Fibroblast of the aortic adventitia (primary cell): ENCODE measurements at places on chromosomes 1 and 21. TPM values are rescaled to one million over a fixed set of nuclear protein-coding genes. Genes with fewer than 3 reads are reported as not detected.

ITLN2 gene
- 3.8 TPM in 1 of 2 replicates, not detected in the other for total RNA-seq

KPRP gene
- not detected in 2 replicates for total RNA-seq

DDR2 gene
- 356 and 379 TPM in 2 replicates for total RNA-seq

INKA2 gene
- 0.27 TPM in 1 of 2 replicates, not detected in the other for total RNA-seq

PTGS2 gene
- total RNA-seq: 1.2 and 15.0 TPM in 2 replicates

ZYG11A gene
- 0.57 and 0.72 TPM in 2 replicates for total RNA-seq

CADM3 gene
- total RNA-seq: 6.0 TPM in 1 of 2 replicates, not detected in the other

TNNI3K gene
- 1.6 TPM in 1 of 2 replicates, not detected in the other for total RNA-seq

SPATA46 gene
- total RNA-seq: not detected in 2 replicates

MYOM3 gene
- total RNA-seq: under 0.01 TPM in 1 of 2 replicates, not detected in the other

CYP4X1 gene
- 2.1 and 3.3 TPM in 2 replicates for total RNA-seq

TINAGL1 gene
- total RNA-seq: 1.2 and 99.8 TPM in 2 replicates

ZNF593OS gene
- total RNA-seq: not detected in 2 replicates

HPCAL4 gene
- total RNA-seq: under 0.01 TPM in 1 of 2 replicates, not detected in the other

PHLDA3 gene
- total RNA-seq: 68.6 and 164 TPM in 2 replicates

LCE6A gene
- total RNA-seq: not detected in 2 replicates

ELAVL4 gene
- total RNA-seq: not detected in 2 replicates

CR1L gene
- not detected in 2 replicates for total RNA-seq

SPATC1L gene
- 6.1 and 9.4 TPM in 2 replicates for total RNA-seq

SH2D2A gene
- total RNA-seq: not detected in 2 replicates

SEC16B gene
- 1.6 and 4.8 TPM in 2 replicates for total RNA-seq

HPDL gene
- 1.1 and 1.4 TPM in 2 replicates for total RNA-seq

COL16A1 gene
- total RNA-seq: 101 and 133 TPM in 2 replicates

FMO5 gene
- total RNA-seq: 1.8 and 3.3 TPM in 2 replicates

MCOLN3 gene
- 0.90 and 2.3 TPM in 2 replicates for total RNA-seq

TEDDM1 gene
- total RNA-seq: not detected in 2 replicates

AMY1A gene
- total RNA-seq: not detected in 2 replicates

AADACL3 gene
- not detected in 2 replicates for total RNA-seq

UBL4B gene
- total RNA-seq: not detected in 2 replicates

ARHGAP30 gene
- total RNA-seq: not detected in 2 replicates

TMPRSS2 gene
- not detected in 2 replicates for total RNA-seq

CYP2J2 gene
- total RNA-seq: 0.09 TPM in 1 of 2 replicates, not detected in the other

TCP10L gene
- total RNA-seq: 0.45 TPM in 1 of 2 replicates, not detected in the other

UBE4B gene
- 55.0 and 59.9 TPM in 2 replicates for total RNA-seq

TLR5 gene
- total RNA-seq: 0.36 TPM in 1 of 2 replicates, not detected in the other

LENEP gene
- total RNA-seq: not detected in 2 replicates

ANKRD65 gene
- 1.7 and 2.4 TPM in 2 replicates for total RNA-seq

TIPRL gene
- 30.7 and 41.7 TPM in 2 replicates for total RNA-seq

KNCN gene
- not detected in 2 replicates for total RNA-seq

EPHX1 gene
- total RNA-seq: 39.4 and 57.6 TPM in 2 replicates

BRINP3 gene
- 2.3 and 3.4 TPM in 2 replicates for total RNA-seq

PRCC gene
- 28.3 and 33.8 TPM in 2 replicates for total RNA-seq

TDRKH gene
- total RNA-seq: 1.6 and 2.1 TPM in 2 replicates

BEND5 gene
- total RNA-seq: 0.45 TPM in 1 of 2 replicates, not detected in the other

HRNR gene
- total RNA-seq: not detected in 2 replicates

PLA2G2F gene
- not detected in 2 replicates for total RNA-seq

GUCA2B gene
- not detected in 2 replicates for total RNA-seq

S100A2 gene
- 3.3 TPM in 1 of 2 replicates, not detected in the other for total RNA-seq

THEM5 gene
- not detected in 2 replicates for total RNA-seq
